ENCODE measurements at places on chromosomes 1 and 21. TPM values are rescaled to one million over a fixed set of nuclear protein-coding genes. Genes with fewer than 3 reads are reported as not detected.

The OR2L5 gene
- total RNA-seq = not detected

The RSRP1 gene
- 103 TPM for total RNA-seq

The POU2F1 gene
- total RNA-seq = 3.7 TPM

The SPRR2E gene
- total RNA-seq = not detected

The MYCL gene
- total RNA-seq = 2.8 TPM

The RNU1-4 gene
- 5,329 TPM for total RNA-seq

The RBM15 gene
- 38.4 TPM for total RNA-seq

The FAM78B gene
- 0.09 TPM for total RNA-seq

The PTPN22 gene
- 3.7 TPM for total RNA-seq

The RHCE gene
- total RNA-seq = 0.09 TPM

The TSPEAR gene
- not detected for total RNA-seq

The SH3D21 gene
- 3.9 TPM for total RNA-seq

The HRNR gene
- not detected for total RNA-seq

The RYR2 gene
- not detected for total RNA-seq

The TOE1 gene
- 19.3 TPM for total RNA-seq

The C4BPA gene
- total RNA-seq = not detected

The PLA2G4A gene
- 4.1 TPM for total RNA-seq

The A3GALT2 gene
- 0.09 TPM for total RNA-seq

The CGN gene
- 0.45 TPM for total RNA-seq

The C1orf167 gene
- total RNA-seq = not detected

The CYP4Z1 gene
- total RNA-seq = not detected

The AMY1A gene
- not detected for total RNA-seq

The LEPROT gene
- total RNA-seq = 33.3 TPM

The ATP6V1G3 gene
- total RNA-seq = not detected

The KIRREL1 gene
- total RNA-seq = 49.6 TPM

The HCN3 gene
- 0.90 TPM for total RNA-seq

The S100A8 gene
- not detected for total RNA-seq

The HSF2BP gene
- 4.3 TPM for total RNA-seq

The CIART gene
- total RNA-seq = 0.54 TPM

The PLPPR5 gene
- not detected for total RNA-seq

The TSPAN1 gene
- 0.45 TPM for total RNA-seq

The DIP2A gene
- total RNA-seq = 38.4 TPM

The PODN gene
- total RNA-seq = 0.45 TPM

The FAAH gene
- 0.75 TPM for total RNA-seq

The PACC1 gene
- 15.1 TPM for total RNA-seq

The DCDC2B gene
- total RNA-seq = not detected

The LYPD8 gene
- total RNA-seq = not detected

The PEX19 gene
- total RNA-seq = 21.6 TPM

The SPRR2F gene
- not detected for total RNA-seq

The RNU1-3 gene
- 5,329 TPM for total RNA-seq

The HSD3B2 gene
- total RNA-seq = not detected

The TMEM61 gene
- total RNA-seq = not detected

The RUSC1 gene
- total RNA-seq = 10.1 TPM

The TFF2 gene
- total RNA-seq = not detected

The ZDHHC18 gene
- 5.3 TPM for total RNA-seq

All from endothelial cell of coronary artery (primary cell).